ENCODE measurements at places on chromosomes 11 and 22.

DNA sequence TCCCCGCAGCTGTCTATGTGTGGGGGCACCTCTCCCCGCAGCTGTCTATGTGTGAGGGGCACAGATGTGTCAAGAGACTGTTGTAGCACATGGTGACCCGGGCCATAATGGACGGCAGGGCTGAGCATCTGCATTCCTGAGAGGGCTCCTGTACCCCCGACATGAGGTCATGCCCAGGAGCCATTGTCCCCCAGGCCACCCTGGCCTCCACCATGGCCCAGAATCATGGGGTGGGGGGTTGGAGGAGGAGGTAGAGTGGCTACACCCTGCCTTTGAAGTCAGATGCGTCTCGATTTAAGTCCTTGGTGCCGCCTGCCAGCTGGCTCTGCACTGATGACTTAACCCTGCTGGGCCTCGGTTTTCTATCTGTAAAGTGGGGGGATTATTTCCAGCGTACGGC lies 49.1 kb downstream of the ARHGAP8 start:
- peak; percentile 49 for DNase-seq

DNA sequence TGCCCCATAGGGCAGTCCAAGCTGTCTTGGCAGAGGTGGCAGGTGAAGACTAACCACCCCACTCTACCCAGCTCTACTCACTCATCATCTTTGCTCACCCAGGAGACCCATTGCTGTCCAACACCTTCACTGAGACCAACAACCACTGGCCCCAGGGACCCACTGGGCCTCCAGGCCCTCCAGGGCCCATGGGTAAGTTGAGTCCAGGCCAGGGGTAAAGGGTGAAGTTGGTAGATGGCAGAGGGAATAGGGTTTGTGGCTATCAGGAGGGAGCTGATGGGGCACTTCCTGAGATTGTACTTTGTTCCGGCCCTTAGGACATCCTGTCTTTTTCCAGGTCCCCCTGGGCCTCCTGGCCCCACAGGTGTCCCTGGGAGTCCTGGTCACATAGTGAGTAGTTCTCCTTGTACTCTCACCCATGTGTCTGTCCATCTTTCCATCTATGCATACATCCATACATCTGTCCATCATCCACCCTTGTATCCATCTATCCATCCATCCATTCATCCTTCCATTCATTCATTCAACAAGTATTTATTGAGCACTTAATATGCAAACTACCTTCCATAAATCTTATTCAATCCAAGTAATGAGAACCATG lies 27.7 kb downstream of the EMID1 start:
- no peak for DNase-seq

GRCh38 chr22:23380230-23380573 lies 199.9 kb downstream of the IGLL1 start:
- DNase-seq = peak; percentile 74

GRCh38 chr22:37582526-37582925 lies 2.6 kb upstream of the LGALS2 start:
- DNase-seq = no peak

DNA sequence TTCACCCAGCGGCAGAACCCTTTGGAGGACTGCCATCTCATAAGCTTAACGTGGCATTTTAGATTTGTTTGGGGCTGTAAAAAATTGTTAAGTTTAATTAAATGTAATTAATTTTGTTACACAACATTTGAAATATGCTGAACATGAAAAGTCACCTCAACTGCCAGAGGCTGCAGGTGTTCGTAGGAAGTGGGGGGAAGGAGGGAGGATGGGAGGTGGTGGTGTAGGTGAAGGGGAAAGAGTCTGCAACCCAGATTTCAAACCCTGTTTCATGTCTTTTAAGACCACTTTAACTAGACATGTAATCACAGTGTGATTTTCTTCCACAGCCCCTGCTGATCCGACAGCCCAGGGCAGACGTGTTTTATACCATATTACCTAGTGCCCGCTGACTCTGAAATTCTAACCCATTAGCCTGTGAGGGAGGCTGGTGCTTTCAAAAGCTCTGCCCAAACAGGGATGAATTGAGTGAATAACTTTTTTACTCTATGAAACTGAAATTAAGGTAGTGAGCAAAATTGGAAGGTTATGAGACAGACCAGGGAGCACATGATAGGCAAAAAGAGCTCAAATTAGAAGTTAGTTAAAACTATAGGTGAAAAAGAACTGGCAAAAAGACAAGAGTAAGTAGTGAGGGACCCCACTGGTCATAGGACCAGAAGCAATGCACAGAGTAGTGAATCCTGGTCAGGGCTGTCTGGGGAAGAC lies 279.8 kb downstream of the DDX10 start:
- DNase-seq = peak; percentile 38

GRCh38 chr22:29872144-29872893 lies 10.7 kb upstream of the MTMR3 start:
- peak; percentile 16 for DNase-seq

DNA sequence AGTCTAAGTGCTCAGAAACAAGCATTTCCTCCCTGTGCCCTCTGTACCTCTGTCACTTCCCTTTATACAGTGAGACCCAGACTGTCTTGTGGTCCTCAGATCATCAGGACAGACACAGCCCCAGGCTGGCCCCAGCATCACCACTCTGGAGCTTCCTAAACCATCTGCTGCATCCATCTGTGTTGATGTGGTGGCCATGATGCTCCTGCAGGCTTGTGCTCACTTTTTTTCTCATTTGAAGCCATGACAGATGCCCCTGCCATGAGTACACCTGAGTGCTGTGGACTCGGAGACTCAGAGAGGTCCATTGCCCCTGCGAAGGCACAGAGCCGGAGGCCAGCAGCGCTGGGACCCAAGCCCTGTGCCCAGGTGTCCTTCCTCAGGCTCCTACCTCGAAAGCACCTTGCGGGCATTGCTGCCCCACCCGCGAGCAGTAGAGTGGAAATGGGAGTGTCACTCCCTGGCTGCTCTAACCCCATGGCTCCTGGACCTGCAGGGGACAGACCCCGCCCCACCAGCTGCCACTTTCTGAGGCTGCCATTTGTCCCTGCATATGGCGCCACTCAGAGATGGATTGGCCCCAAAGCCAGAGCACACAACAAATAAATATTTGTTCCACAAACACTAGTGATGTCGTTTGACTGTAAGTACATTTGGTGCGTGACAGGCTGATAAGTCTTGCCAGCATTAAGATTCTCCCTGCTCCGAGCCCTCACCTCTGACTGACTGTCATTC lies 593.5 kb downstream of the TBC1D22A start:
- DNase-seq = no peak

- no peak for DNase-seq
Measured at GRCh38 chr22:31286360-31287255, 5.7 kb downstream of the PIK3IP1 start.

DNA sequence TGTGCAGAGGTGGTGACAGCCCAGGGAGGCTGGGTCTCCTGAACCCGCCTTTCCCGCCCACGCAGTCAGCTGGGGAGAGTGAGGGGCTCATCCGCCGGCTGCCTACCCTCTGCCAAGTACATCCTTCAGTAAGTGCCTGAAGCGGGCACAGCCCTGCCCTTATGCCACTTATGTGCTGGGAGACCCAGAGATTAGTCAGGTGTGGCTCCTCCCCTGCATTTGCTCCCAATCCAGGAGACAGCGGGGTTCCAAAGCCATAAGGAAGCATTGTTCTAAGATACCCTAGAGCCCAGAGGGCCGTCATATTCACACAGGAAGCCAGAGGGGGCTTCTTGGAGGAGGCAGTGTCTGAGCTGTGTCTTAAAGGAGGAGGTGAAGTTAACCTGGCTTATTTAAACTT lies 5.8 kb upstream of the PPP6R3 start:
- DNase-seq = no peak

DNA sequence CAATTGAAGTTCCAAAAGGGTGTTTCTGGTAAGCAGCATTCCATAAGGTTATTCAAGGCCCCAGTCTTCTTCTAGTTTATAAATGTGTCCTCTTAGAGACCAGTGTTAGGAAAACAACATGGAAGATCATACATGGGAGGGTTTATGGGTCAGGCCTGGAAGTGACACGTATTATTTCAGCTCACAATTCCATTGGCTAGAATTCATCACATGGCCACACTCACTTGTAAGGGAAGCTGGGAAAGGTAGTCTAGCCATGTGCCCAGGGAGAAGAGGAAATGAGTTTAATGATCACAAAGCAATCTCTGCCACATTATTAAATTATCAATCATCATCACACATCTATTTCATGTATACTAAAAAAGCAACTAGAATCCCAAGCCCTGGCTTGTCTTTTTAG lies 181.7 kb upstream of the TBCEL start:
- no peak for DNase-seq

DNA sequence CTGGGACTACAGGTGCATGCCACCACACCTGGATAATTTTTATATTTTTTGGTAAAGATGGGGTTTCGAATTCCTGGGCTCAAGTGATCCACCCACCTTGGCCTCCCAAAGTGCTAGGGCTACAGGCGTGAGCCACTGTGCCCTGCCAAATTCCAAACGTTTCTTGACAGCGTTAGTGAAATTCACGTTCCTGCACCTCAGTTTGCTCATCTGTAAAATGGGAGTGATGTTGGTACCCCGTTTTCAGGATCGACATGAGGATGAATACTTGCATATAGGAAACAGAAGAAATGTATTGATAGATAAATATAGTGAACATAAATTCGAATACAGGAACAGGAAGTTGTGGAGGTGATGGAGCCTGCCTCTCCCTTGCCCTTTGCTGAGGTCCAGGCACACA lies 10.2 kb upstream of the LTO1 start:
- DNase-seq = no peak

DNA sequence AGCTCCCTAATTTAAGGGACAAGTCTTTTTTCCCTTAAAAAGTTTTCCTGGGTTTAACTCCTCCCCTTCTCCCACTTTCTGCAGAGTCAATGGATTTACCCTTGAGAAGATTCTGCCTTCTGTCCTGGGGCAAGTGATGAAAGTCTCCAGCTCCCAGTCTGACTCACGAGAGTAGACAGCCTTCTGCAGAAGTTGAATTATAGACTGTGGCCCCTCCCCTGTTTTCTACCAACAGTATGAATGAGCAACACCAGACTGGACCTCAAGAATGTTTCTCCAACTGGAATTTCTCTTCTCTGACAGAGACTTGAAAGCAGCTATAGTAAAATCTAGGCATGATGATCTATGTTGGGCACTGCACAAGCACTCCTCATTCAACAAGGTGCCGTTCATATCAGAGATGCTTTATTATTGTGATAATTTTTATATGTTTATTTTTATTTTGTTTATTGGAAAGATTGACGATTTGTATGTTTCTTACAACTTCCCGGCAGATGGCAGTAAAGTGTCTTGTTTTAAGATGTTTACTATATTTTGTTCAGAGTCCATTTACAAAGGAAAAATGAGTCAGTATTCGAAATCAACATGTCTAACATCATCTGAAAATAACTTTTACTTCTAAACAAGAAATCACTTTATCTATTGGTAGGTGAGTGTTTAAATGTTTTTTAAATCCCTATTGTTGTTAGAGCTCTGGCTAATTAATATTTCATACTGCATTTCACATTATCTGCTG lies 56.6 kb downstream of the LMO2 start:
- peak; percentile 17 for DNase-seq

DNA sequence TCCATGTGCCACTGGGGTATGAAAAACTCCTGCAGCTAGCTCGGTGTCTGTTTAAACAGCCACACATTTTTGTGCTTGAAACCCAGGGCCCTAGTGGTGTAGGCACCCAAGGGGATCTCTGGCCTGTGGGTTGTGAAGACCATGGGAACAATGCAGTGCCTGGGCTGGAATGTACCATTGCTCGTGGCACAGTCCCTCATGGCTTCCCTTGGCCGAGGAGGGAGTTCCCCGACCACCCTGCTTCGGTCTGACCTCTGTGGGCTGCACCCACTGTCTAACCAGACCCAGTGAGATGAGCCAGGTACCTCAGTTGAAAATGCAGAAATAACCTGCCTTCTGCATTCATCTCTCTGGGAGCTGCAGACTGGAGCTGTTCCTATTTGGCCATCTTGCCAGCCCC lies 214.0 kb downstream of the TRPC6 start:
- DNase-seq = no peak

- no peak for DNase-seq
Measured at GRCh38 chr11:14854057-14854456, 38.0 kb downstream of the CYP2R1 start.

DNA sequence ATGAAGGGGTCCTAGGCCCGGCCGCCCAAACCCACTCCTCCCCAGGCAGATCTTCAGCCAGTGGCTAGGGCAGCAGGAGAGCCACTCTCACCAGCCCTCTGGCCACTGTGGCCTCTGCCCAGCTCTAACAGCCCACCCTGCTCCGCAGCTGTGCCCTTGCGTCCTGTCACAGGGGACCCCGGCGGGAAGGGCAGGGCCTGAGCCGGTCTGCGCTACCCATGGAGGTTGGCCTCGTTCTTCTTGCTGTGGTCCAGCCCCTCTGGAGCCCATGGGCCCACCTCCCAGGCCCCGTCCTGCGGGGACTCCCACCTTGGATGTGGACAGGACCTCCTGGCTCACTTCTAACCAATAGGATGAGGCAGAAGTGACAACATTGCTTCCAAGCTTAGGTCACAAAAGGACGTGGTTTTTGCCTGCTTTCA lies 38.3 kb upstream of the TH start:
- no peak for DNase-seq

- DNase-seq = no peak
Measured at GRCh38 chr11:19751055-19751454, 38.4 kb downstream of the NAV2 start.
